ENCODE measurements at places on chromosomes 5 and 9.

DNA sequence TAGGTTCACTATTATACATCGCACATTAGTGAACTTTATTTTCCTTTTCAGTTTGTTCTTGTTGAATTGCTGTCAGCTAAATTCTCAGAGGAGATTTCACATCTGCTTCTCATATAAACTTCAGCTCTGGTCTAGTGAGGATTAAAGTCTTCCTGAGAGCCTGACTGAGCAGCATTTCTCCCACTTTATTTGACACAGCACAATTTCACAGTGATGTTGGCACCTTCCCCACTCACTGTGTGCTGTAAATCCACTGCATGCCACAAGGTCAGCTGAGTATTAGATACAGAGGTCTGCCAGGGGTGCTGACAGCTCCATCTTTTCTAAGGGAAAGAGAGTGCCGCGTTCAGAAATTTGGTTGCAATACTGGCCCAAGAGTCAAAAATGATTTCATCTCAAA is 567.4 kb downstream of the PRR16 start:
- no peak for DNase-seq

- no peak for DNase-seq
Measured at GRCh38 chr9:109037946-109038715, 24.8 kb upstream of the CTNNAL1 start.

GRCh38 chr5:146622391-146622790 is 106.4 kb upstream of the GPR151 start:
- no peak for DNase-seq

- no peak for DNase-seq
Measured at GRCh38 chr5:180156141-180156540, 52.9 kb downstream of the RASGEF1C start.
